ENCODE measurements at places on chromosomes 4 and X.

DNA sequence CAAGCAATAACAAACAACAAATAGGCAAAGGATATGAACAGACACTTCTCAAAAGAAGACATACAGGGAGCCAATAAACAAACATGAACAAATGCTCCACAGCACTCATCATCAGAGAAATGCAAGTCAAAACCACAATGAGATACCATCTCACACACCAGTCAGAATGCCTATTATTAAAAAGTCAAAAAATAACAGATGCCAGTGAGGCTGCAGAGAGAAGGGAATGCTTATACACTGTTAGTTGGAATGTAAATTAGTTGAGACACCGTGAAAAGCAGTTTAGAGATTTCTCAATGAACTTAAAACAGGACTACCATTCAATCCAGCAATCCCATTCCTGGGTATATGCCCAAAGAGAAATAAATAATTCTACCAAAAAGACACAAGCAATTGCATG, 129.8 kb upstream of the MAGEB2 start:
- DNase-seq: no peak

GRCh38 chrX:153886915-153887314, 942 bp upstream of the L1CAM start:
- DNase-seq: no peak

- DNase-seq: no peak
Observed at GRCh38 chrX:29143756-29144155, 556.5 kb downstream of the IL1RAPL1 start.

DNA sequence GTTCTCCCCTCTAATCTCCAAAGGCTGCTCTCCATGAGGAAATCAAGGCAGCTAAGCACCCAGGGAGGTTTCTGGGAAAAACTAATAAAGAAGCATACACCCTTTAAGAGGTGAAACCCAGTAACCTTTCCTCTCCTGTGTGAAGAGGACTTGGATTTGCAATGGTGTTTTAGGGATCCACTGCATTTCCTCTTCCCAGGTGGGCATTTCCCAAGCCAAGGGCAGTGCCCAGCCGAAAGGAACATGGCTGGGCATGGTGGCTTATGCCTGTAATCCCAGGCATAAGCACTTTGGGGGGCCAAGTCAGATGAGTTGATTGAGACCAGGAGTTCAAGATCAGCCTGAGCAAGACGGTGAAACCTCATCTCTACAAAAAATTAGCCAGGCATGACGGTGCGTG, 5.4 kb upstream of the ZNF185 start:
- DNase-seq: no peak

GRCh38 chrX:51874123-51874522, 19.3 kb upstream of the MAGED1 start:
- DNase-seq: no peak

GRCh38 chr4:72073816-72074215, 42.0 kb downstream of the NPFFR2 start:
- no peak for DNase-seq

GRCh38 chrX:112664924-112665323, 14.8 kb downstream of the LHFPL1 start:
- DNase-seq: no peak

DNA sequence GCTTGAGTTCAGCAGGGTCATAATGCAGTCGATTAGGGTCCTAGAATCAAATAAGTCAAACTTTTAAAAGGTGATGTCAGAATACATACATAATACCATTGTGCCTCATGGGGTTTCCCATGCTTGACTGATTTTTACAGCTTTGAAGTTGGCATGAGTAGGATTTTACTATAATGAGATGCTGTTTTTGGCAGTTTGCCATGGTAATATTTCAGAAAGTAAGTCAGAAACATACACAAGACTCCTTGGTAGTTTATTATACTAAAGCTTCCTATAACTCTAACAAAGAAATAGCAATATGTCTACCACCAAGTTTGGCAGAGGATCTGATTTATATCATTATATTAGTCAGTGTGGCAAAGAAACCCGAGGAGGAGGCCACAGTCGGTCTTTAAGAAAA, 45.2 kb downstream of the PHKA2 start:
- DNase-seq: no peak

Data from 8988T (cell line).